BJ (cell line): ENCODE measurements at places on chromosomes 12 and 14. TPM values are rescaled to one million over a fixed set of nuclear protein-coding genes. Genes with fewer than 3 reads are reported as not detected.

GRCh38 chr14:79809849-79810612, 401.3 kb downstream of the DIO2 start:
- no peak for DNase-seq

GRCh38 chr14:60227291-60227690, 21.7 kb upstream of the PPM1A start:
- DNase-seq: no peak

Gene PCED1B
- polyA plus RNA-seq: 4.8 and 7.8 TPM in 2 replicates

Gene GLT1D1
- polyA plus RNA-seq: not detected in 2 replicates

Gene KRT6B
- not detected in 2 replicates for polyA plus RNA-seq
